ENCODE measurements at places on chromosomes 3 and 15.

- DNase-seq: peak; percentile 55
Measured at GRCh38 chr3:67401921-67402320, 252.5 kb downstream of the SUCLG2 start.

GRCh38 chr15:64443747-64444621 lies 16.4 kb upstream of the ZNF609 start:
- DNase-seq: no peak

DNA sequence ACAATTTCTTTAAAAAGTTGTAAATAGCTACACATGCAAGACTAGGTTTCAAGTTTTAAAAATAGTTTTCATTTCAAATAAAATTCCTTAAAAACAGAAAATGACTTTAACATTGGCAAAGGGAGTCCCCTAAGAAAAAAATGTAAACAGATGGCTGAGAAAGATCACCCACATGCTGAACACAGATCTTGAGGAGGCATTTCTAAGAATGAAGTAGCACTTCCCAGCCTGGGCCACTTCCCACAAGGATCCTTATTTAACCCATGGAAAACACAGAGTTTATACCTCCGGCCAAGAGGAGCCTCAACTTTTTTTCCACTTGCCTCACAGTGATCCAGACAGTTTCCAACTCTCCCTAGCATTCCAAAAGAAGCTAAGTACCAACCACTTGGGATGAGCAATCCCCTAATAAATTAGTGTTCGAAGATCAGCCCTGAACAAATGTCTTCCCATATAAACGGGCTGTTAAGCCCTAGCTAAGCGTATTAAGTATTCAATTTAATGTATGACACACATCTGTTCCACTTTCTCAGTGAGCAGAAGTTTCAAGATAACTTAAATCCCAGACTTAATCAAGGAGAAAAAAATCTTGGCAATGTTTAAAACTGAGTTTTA lies 61.4 kb downstream of the GADL1 start:
- DNase-seq: no peak

- no peak for DNase-seq
Measured at GRCh38 chr3:174462916-174463315, 396.2 kb upstream of the NAALADL2 start.

- no peak for DNase-seq
Measured at GRCh38 chr3:88824666-88825564, 282.5 kb upstream of the EPHA3 start.

DNA sequence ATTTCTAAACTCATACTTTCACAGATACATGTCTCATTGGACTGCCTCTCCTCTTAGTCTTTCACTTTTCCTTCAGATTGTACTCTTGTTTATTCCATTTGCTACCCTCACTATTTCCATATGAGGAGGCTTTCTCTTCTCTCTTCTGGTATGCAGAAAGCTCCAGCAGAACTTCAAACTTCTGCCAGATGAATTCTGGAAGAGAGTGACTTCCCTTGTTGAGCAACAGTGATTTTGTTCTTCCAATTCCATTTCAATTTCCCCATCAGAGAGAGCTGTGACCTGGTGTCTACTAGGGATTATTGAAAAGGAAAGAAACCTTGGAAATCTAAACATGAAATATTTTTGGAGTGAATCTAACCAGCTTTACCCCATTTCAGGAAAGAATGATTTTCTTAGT lies 523.2 kb upstream of the ZNF717 start:
- DNase-seq: no peak

DNA sequence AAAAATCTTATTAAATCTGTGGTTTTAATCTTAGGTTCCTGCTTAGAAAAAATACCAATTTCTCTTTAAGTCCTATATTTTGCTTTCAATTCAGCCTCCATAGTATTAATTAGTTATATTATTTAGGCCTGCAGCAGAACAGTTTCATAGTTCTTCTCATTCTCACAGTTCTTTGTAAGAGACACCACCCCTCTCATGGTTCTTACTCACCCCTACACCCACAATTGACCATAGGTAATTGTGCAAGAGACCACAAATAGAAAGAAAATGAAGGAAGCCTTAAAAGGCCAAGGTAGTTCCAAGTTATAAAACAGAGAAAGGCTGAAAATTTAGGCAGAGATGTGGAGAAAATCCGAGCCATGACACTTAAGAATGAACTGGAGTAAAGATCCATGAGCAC lies 415.3 kb downstream of the TIGIT start:
- DNase-seq: peak; percentile 78

DNA sequence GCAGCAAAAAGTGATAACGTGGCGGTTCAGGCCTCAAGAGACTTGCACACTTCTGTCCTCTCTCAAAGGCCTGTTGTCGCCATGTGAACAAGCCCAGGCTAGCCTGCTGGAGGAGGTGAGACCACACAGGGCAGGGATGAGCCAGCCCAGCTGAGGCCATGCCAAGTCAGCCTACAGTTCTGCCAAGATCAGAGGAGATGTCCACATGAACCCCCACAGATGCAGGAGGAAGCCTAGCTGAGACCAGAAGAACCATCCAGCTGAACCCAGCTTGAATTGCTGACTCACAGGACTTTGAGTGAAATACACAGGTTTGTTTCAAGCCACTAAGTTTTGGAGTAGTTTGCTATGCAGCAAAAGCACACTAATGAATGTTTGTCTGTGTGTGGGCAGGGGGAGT lies 50.3 kb upstream of the SEC13 start:
- no peak for DNase-seq

DNA sequence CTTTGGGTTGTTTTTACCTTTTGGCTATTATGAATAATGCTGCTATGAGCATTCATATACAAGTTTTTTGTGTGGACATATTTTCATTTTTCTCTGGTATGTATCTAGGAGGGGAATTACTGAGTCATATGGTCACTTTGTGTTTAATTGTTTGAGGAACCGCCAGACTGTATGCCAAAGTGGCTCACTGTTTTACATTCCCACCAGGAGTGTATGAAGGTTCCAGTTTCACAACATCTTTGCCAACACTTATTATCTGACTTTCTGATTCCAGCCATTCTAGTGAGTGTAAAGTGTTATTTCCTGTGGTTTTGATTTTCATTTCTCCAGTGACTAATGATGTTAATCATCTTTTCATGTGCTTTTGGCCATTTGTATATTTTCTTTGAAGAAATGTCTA lies 51.8 kb downstream of the CMTM7 start:
- DNase-seq: peak; percentile 86

DNA sequence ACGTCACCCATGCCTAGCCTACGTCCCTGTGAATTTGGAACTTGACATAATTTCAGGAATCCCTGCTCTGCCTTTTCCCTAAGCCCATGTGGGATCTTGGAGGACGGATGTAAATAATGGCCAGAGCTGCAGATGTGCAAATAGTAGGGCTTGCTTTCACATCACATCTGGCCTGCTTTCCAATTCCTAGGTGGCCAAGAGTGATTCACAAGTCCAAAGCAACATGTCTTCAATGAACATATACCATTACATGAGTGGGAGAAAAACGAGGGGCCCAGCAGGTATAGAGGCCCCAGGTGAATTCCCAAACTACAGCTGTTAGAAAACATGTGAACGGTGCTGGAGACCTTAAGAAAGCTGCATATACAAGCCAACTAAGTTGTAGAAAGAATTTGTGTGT lies 214.6 kb downstream of the MAGI1 start:
- DNase-seq: no peak

GRCh38 chr15:50181201-50181968 lies 611 bp upstream of the SLC27A2 start:
- no peak for DNase-seq

GRCh38 chr15:24678485-24678884 lies 2.9 kb downstream of the NPAP1 start:
- no peak for DNase-seq

DNA sequence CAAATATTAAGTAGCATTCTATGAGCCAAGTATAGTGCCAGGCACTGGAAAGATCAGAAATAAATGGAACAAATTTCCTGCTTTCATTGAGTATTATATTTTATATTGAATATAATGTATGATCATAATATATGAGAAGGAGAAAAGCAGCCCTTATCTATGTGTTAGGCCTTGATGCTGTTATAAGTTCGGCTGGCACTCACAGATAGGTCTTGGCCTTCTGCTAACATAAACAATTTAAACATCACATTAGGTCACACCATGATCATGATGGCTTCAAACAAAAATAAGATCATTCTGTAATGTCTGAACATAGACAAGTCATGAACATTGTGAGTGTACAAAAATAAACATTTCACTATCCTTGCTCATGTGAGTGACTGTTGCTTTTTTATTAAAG lies 584.0 kb upstream of the ZNF385D start:
- no peak for DNase-seq

GRCh38 chr15:41983221-41983620 lies 10.9 kb upstream of the EHD4 start:
- DNase-seq: no peak

DNA sequence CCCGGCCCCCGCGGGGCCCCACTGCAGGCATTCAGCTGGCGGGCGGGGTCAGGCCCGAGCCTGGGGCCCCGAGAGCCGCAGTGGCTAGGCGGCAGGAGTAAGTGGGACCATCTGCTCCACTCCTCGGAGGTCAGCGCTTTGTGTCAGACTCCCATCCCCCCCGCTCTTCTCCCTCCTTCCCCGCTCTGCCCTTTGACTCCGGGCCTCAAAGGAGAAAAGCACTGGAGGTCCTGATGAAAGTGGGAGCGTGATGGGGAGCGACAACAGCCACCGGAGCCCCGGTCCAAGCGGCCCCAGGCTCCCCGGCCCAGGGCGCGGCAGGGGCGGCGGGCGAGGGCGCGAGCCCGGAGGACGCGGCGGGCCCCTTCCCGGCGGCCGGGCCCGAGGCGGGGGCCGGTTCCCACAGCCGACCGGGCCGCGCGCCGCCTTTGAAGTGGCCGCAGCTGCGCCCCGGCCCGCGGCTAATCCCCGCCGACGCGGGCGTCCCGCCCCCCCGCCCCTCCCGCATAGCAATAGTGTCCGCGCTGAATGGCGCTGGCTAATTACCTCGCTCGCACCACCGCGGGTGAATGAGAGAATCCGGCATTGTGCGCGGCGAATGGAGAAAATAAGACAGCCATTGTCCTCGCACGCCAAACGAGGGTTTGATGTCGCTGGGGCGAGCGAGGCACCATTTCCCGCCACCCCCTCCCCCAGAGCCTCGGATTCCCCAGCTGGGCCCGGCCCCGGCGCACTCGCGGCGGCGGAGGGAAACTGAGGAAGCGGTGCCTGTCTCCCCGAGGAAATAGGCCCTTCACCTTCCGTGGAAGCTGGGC lies 22.4 kb downstream of the IGDCC3 start:
- no peak for DNase-seq

DNA sequence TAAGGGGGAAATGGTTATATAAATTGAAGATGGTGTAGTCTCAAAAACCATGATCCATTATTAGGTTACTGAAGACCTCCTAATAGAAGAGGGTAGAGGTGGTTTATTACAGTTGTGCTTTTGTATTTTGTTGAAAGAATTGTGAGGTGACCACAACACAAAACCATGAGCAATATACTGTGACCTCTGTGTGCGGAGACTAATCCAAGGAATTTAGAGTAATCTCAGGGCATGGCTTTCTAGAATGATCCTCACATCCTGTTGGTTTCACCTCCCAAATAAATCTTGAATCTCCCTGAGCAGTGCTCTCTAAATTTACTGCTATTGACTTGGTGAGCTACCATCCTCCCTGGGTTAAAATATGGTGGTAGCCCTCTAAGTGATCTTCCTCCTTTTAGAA lies 52.3 kb downstream of the PTPRG start:
- DNase-seq: no peak

DNA sequence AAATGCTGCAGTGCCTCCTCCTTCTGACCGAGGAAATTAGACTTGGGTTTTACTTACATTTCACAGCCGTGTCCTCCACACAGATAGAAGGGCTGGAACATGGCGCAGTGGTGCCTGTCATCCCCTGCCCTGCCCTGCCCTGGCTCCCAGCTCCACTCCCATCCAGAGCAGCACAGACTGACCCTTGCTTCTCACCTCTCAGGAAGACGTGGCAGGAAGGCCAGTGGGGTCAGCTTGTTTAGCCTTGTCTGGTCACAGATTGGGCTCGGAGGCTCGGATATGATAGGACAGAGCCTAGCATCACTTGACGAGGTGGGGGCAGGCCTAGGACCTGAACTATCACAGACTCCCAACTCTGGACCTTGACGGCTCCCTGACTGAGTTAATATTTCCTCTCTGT lies 88.5 kb downstream of the LINGO1 start:
- DNase-seq: no peak

GRCh38 chr3:133797396-133798105 lies 8.1 kb upstream of the SRPRB start:
- DNase-seq: no peak

- no peak for DNase-seq
Measured at GRCh38 chr3:67863869-67864268, 209.5 kb upstream of the SUCLG2 start.

DNA sequence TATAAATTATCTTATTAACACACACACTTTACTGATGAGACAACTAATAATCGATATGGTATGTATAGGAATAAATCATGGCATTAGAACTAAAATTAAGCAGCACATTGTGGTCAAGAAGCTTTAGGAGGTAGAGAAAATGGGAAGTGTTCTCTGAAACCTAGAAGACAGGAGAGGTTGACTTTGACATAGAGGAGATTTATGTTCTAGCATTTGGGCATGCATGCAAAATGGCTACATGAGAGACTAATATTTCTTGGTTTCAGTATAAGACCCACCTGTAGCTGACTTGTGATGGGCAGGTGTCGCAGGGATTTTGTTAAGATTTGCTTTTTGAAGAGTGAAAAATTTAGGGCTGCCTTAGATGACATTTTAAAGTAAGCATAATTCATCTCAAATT lies 209.7 kb upstream of the POU1F1 start:
- no peak for DNase-seq

DNA sequence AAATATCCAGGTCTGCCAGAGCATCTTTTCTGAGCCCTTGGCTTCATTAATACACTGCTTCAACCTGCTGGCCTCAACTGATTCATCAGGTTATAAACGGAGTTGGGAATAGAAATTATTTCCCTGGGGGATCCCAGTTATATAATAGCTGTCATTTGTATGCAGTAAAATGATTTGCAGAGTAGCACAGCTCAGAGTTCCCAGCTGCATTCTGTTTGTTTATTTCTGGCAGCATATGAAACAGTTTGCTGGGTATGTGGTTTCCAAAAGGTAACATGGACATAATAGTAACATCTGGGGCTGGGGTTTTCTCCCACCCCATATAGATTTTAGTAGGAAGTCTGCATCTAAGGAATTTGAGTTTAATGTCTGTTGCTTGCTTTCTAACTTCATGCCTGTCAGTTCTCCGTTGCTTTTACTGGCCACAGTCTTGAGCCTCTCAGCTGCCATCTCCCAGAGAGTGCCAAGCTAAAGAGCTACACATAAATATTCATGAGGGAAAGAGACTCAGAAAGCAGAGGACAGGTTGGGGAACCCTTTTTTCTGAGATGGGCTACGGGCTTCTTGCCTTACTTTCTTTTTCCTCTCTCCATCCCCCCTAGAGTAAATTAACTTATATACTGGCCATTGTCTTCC lies 124.6 kb downstream of the TMEM108 start:
- no peak for DNase-seq

DNA sequence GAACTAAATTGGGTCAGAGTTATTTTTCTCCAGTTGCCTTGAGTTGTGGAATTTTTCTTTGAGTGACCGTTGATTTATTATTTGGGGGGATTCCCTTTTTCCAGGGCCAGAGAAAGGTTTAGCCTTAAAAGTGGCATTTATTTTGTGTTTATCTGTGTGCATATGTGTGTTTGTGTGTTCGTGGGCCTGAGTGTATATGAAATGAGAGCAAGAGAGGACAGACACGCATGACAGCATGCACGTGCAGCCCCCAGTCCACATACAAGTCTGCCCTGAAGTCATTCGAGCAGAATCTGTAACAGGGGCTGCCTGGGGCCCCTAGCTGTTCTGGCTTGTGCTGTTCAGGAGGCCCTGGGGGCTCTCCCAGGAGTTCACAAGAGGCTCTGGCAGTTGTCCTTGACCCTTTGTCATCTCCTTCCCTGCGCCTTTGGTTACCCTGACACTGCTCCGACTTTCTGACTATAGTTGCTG lies 18.3 kb upstream of the TRAK1 start:
- DNase-seq: no peak
